ENCODE measurements at places on chromosomes 16 and 17.

- H3K36me3 ChIP-seq = no peaks in the 10 kb centered on the region
- no peak for DNase-seq
- no peak overlapping the region for H3K27ac ChIP-seq
- H3K4me3 ChIP-seq = no peak overlapping the region
These were observed 337.1 kb downstream of the CNTNAP4 start for GRCh38 chr16:76614269-76614668.

DNA sequence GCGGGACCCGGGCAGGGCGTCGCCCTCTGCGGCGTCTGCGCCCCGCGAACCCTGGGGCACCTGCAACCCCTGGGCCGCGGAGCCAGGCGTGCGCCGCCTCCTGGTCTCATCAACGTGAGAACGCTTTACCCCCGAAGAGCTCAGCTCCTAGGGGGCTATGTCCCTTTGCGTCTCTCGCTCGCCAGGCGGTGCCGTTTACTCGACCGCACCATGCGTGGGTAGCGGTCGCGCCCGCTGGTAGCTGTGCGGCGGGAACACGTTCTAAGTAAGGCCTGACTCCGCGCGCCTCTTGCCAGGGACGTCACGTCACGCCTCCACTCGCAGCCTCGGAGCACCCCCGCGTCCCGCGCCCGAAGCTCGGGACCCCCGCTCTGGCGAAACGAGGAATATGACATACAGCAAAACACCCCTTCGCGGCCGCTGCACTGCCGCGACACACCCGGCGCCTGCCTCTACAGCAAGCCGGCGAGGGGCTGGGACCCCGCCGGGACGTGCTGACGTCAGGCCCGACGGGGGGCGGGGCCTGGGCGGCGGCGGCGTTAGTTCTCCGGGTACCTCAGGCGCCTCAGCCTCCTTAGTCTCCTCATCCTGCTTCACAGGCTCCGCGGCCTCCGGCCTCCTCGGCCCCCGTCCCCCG is at the start of gene RAB11FIP3:
RAB11FIP3 (plus strand) TSS at position 568 of the 637 bp plus-strand sequence. CDS start 358 bp downstream, outside the sequence.
- H3K4me3 ChIP-seq = peak within 1 kb of the TSS; percentile 80
- H3K36me3 ChIP-seq = no peaks in the 10 kb centered on the region
- H3K4me1 ChIP-seq = peaks cover 39% of the 10 kb centered on the region
- no peaks in the 10 kb centered on the region for H3K27me3 ChIP-seq
- DNase-seq = peak; percentile 88

DNA sequence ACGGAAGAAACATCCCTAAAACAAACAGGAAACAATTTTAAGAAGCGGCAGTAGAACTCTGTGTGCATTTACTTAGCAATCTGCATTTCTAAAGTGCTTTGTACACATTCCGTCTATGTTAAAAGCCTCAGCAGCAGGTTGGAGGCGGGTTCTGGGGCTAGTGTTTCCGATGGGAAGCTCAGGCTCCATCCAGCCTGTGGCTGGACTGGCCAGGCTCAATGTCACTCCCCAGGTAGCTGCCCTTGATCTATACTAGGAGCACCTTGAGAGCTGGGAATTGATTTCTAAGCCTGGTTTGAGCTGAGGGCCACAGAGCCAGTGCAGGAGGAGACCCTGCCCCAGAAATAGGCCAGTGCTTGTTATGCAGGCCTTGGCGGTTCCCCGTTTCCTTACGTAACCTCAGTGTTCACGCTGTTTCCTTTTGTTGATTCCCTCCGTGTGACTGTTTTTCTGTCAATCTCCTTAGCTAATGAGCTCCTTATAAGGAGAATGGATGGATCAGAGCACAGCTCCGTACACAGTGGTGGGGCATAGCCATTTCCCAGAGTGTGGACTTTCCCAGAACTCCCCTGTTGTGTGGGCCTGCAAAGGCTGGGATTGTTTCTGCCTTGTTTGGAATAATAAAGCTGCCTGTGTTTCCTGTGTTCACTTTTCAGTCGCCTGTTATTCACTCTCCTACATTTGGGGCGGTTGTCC is 21.4 kb downstream of the ADORA2B start:
- H3K4me3 ChIP-seq = peak overlapping the region; percentile 9
- H3K4me1 ChIP-seq = peaks cover 32% of the 10 kb centered on the region
- H3K27me3 ChIP-seq = no peaks in the 10 kb centered on the region
- H3K36me3 ChIP-seq = no peaks in the 10 kb centered on the region
- peak overlapping the region; percentile 64 for H3K27ac ChIP-seq

- peaks cover 38% of the 10 kb centered on the region for H3K36me3 ChIP-seq
- no peaks in the 10 kb centered on the region for H3K27me3 ChIP-seq
- DNase-seq = no peak
- peak overlapping the region; percentile 100 for H3K27ac ChIP-seq
These were observed 414 bp downstream of the NARF start for GRCh38 chr17:82458885-82459424.

DNA sequence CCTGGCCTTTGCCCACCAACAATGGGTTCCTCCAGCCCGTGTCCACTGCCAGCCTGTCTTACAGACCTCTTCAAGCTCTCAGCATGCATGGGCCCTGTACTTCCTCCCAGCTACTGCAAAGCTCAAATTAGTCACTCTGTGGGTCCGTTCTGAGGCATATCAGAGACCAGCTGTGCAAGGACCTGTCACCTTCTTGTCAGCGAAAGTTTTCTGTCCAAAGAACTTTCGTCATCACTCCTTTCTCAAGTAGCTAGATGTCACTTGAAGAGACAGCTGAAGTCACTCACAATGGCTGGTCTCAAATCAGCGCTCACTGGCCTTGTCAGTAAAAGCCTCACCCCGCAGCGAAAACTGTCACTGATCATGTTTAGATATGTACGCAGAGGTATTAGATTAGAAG is 91.4 kb upstream of the DYNLRB2 start:
- H3K27me3 ChIP-seq = no peaks in the 10 kb centered on the region
- H3K27ac ChIP-seq = no peak overlapping the region
- no peak overlapping the region for H3K4me3 ChIP-seq
- no peak for DNase-seq
- no peaks in the 10 kb centered on the region for H3K4me1 ChIP-seq

- no peaks in the 10 kb centered on the region for H3K27me3 ChIP-seq
- no peak overlapping the region for H3K27ac ChIP-seq
- no peak for DNase-seq
- peaks cover 40% of the 10 kb centered on the region for H3K4me1 ChIP-seq
These were observed 24.5 kb downstream of the ABCC3 start for GRCh38 chr17:50659179-50659578.

DNA sequence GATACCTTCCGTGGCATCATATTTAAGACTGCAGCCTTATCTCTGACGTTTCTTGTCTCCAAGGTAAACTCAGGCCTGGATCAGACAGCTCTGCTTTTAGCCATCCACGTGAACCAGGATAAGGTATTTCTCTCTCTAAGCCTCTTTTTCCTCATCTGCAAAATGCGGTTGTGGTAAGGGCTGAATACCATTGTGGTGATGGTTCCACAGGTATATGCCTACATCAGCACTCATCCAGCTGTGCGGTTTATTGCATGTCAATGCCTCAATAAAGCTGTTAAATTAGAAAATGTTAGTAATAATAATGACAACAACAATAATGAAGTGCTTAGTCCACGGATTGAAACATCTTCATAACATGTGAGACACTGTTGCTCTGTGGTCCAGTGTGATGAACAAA is 104.4 kb downstream of the GRIN2A start:
- peaks cover 8% of the 10 kb centered on the region for H3K4me1 ChIP-seq
- H3K27ac ChIP-seq = no peak overlapping the region
- no peak overlapping the region for H3K4me3 ChIP-seq
- H3K36me3 ChIP-seq = no peaks in the 10 kb centered on the region

Measured in suprapubic skin (tissue), 4 donors.